ENCODE measurements at places on chromosomes 3 and 15.

GRCh38 chr3:8608041-8608790 lies 36.4 kb downstream of the SSUH2 start:
- no peak overlapping the region for H3K4me3 ChIP-seq
- no peak for DNase-seq
- no peaks in the 10 kb centered on the region for H3K27me3 ChIP-seq
- no peaks in the 10 kb centered on the region for H3K36me3 ChIP-seq

DNA sequence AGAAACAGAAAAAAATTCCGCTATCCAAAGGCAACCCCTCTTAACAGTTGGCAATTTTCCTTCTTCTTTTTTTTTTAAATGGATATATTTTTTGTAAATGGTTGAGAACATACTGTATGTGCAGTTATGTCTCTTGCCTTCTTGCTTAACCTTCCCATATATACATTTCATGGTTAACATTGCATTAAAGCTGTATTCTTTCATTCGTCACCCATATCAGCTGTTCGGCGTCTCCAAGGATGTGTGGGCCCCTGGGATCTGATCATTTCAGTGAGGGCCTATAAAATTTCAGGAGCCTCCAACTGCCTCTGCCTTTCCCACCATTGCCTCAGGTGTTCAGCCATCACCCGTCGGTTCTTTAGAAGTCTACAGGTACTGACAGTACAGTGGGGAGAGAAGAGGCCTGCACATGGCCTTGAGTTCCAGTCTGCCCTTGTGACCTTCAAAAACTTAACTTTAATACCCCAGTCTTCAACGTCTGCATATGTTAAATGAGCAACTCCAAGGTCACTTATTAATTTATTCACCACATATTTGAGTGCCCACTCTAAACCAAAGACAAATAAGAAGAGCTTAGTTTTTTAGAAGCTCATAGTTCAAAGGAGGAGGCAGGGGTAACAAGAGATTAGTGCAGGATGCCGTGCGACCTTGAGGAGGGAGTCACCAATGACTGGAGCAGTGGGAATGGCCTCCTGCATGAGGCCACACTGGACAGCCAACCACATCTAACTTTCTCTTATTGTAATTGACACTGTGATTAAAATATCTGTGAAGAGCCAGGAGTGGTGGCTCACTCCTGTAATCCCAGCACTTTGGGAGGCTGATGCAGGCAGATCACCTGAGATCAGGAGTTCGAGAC lies 6.9 kb downstream of the ST6GAL1 start:
- H3K27ac ChIP-seq, result no peak overlapping the region
- H3K27me3 ChIP-seq, result no peaks in the 10 kb centered on the region
- no peak overlapping the region for H3K4me3 ChIP-seq
- DNase-seq, result no peak
- peaks cover 29% of the 10 kb centered on the region for H3K36me3 ChIP-seq
- H3K4me1 ChIP-seq, result peaks cover 36% of the 10 kb centered on the region

DNA sequence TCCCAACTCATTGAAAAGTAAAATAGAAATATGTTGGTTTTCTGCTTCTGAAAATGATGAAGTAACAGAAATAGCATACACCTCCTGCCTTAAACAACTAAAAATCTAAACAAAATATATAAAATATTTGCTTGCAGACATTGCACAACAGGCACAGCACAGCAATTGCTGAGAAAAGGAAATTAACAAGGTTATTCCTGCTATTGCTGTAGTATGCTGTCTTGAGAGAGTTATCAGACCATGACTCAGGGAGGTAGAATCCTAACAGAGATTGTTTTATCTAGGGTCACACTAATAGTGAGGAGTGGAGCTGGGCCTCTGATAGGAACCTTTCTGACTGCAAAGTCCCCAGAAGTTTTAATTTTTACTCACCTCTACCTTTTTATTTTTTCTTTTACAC lies 72.6 kb downstream of the ZBTB20 start:
- no peak overlapping the region for H3K4me3 ChIP-seq
- H3K27me3 ChIP-seq, result no peaks in the 10 kb centered on the region
- H3K4me1 ChIP-seq, result peaks cover 38% of the 10 kb centered on the region
- H3K36me3 ChIP-seq, result peaks cover 12% of the 10 kb centered on the region
- no peak for DNase-seq

DNA sequence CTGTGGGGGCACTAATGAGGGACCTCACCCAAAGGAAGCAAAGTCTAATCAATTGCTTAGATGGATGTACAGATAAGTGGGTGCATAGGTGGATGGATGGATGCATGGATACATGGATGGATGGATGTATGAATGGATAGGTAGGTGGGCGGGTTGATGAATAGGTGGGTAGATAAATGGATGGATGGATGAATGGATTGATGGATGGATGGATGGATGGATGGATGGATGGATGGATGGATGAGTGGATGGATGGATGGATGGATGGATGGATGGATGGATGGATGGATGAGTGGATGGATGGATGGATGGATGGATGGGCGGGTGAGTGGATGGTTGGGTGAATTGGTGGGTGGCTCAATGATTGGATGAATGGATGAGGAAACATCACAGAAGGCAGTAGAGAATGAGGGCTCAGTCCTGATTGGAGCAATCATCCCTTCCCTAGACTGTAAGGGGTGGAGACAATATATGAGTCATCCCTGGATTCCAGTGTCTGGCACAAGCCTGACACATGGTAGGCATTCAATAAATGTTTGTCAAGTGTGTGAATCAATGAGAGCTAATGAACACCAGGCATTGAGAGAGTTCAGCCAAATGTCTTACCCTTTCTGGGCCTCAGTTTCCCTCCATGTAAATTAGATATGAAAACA lies 40.4 kb upstream of the PXYLP1 start:
- DNase-seq, result no peak
- no peak overlapping the region for H3K4me3 ChIP-seq
- no peaks in the 10 kb centered on the region for H3K36me3 ChIP-seq
- no peak overlapping the region for H3K27ac ChIP-seq
- H3K4me1 ChIP-seq, result peaks cover 9% of the 10 kb centered on the region

- no peak overlapping the region for H3K27ac ChIP-seq
- no peaks in the 10 kb centered on the region for H3K27me3 ChIP-seq
- H3K36me3 ChIP-seq, result peaks cover 22% of the 10 kb centered on the region
- no peak overlapping the region for H3K4me3 ChIP-seq
- no peak for DNase-seq
- H3K4me1 ChIP-seq, result no peaks in the 10 kb centered on the region
These were observed 200.5 kb downstream of the ITPR1 start for GRCh38 chr3:4693620-4694019.

DNA sequence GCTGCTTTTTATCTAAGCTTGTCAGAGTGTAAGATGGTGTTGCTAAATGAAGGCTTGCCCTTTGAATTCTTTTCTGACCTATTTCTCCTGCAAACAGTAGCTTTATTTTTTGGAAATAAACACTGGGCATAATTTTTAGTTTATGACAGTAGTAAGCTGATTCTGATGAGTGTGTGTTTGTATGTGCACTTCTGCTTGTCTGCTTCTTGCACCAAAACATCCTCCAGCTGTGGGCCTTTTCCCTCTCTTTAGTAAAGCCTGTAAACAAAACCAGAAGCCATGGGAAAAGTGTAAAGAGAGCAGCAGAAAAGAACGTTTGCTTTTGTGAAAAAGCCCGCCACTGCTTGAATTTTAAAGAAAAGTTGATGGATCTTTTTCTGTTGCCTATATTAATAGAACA lies 136.4 kb upstream of the IL12A start:
- H3K27me3 ChIP-seq, result peaks cover 24% of the 10 kb centered on the region
- H3K27ac ChIP-seq, result no peak overlapping the region
- H3K4me3 ChIP-seq, result no peak overlapping the region

DNA sequence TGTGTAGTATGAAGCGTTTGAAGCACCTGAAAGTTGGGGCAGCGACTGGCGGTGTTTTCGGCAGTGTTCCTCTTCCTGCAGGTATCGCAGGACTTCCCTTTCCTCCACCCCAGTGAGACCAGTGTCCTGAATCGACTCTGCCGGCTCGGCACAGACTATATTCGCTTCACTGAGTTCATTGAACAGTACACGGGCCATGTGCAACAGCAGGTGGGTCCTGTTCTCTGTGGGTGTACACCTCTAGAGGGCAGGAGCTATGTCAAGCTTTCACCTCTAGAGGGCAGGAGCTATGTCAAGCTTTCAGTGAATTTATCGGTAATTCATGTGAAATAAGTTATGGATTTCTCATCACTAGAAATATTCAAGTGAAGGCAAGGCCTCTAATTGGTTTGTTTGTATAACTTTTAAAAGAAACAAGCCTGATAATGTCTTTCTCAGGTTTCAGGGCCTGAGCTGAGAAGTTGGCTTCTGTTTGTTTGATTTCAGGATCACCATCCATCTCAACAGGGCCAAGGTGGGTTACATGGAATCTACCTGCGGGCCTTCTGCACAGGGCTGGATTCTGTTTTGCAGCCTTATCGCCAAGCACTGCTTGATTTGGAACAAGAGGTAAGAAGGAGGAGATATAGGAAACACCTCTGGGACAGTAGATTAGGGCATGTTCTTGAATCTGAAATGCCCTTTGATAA lies 5.3 kb downstream of the TUBGCP4 start:
- H3K27me3 ChIP-seq, result no peaks in the 10 kb centered on the region
- H3K4me3 ChIP-seq, result no peak overlapping the region
- H3K36me3 ChIP-seq, result peaks cover 36% of the 10 kb centered on the region
- H3K4me1 ChIP-seq, result peaks cover 20% of the 10 kb centered on the region
- peak; percentile 45 for DNase-seq
- H3K27ac ChIP-seq, result no peak overlapping the region

GRCh38 chr3:121835465-121835801 lies 424 bp downstream of the EAF2 start:
- H3K36me3 ChIP-seq, result peaks cover 31% of the 10 kb centered on the region
- H3K4me3 ChIP-seq, result peak overlapping the region; percentile 95
- no peaks in the 10 kb centered on the region for H3K27me3 ChIP-seq
- peak overlapping the region; percentile 88 for H3K27ac ChIP-seq
- H3K4me1 ChIP-seq, result peaks cover 36% of the 10 kb centered on the region

DNA sequence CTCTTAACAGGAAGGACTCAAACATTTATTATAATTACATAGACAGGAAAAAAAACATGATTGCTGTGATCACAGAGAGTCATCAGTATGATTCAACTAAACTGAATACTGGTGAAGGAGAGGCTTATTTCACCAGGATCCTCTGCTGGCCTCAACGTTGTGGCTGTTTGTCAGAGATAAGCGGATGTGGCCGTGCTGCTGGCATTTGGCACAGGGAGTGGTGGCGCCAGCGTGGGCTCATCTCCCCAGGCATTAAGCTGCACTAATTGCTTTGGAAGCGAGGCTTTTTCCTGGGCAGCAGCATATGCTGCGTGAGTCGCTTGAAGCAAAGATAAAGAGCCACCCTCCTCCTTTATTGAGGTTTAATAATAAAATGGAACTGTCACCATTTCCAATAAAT lies 306.7 kb downstream of the LRTM1 start:
- H3K4me3 ChIP-seq, result no peak overlapping the region
- H3K27me3 ChIP-seq, result no peaks in the 10 kb centered on the region
- no peak overlapping the region for H3K27ac ChIP-seq
- H3K4me1 ChIP-seq, result no peaks in the 10 kb centered on the region
- no peaks in the 10 kb centered on the region for H3K36me3 ChIP-seq

GRCh38 chr15:92801774-92802464 lies 98.2 kb upstream of the CHD2 start:
- H3K36me3 ChIP-seq, result peaks cover 2% of the 10 kb centered on the region
- peak; percentile 6 for DNase-seq
- peaks cover 34% of the 10 kb centered on the region for H3K4me1 ChIP-seq
- H3K27ac ChIP-seq, result peak overlapping the region; percentile 18
- no peaks in the 10 kb centered on the region for H3K27me3 ChIP-seq

GRCh38 chr3:31768479-31769125 lies 212.5 kb downstream of the OSBPL10 start:
- H3K4me1 ChIP-seq, result peaks cover 32% of the 10 kb centered on the region
- peak; percentile 84 for DNase-seq
- H3K27ac ChIP-seq, result no peak overlapping the region
- no peak overlapping the region for H3K4me3 ChIP-seq
- no peaks in the 10 kb centered on the region for H3K36me3 ChIP-seq

GRCh38 chr3:44184319-44184953 lies 57.2 kb upstream of the TOPAZ1 start:
- peak; percentile 8 for DNase-seq
- no peaks in the 10 kb centered on the region for H3K36me3 ChIP-seq
- H3K27ac ChIP-seq, result no peak overlapping the region

- no peaks in the 10 kb centered on the region for H3K36me3 ChIP-seq
- H3K4me1 ChIP-seq, result no peaks in the 10 kb centered on the region
- no peak for DNase-seq
- no peak overlapping the region for H3K27ac ChIP-seq
- peaks cover 2% of the 10 kb centered on the region for H3K27me3 ChIP-seq
- no peak overlapping the region for H3K4me3 ChIP-seq
These were observed 165.4 kb upstream of the ZPLD1 start for GRCh38 chr3:102269406-102269805.

DNA sequence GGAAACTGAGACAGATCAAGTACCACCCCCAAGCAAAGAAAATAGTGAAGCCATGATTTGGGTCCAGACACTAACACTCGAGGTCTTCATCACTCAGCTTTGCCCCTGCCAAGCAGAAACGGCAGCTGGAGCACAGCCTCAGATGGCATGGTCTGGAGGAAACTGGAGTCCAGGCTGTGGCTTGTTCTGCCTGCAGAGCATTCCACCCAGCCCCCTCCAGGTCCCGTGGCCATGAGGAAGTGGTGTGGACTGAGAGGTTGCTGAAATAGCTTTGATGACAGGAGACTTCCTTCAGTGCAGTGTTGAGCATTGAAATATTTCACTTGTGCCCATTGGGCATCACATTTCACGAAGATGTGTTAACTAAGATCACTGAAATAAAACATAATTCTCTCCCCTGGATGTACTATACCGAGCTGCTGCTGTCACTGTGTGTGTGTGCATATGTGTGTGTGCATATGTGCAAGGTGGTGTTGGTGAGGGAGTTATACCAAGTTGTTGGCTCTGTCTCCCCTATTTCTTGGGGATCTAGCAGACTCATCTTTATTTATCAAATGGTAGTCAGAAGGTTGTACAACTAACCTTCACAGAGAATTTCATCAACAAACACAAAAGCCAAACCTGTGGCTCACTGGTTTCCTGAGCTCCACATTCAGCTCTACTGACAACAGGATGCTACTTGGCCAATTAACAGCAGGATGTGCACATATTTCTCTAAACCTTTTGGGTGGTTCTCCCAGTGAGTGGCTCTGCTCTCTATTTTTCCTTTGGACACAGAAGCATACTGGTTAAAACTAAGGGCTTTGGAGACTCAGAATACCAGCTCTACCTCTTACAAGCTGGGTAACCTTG lies 660.1 kb upstream of the CFAP20DC start:
- H3K27me3 ChIP-seq, result no peaks in the 10 kb centered on the region
- H3K4me3 ChIP-seq, result no peak overlapping the region
- no peak overlapping the region for H3K27ac ChIP-seq

- no peak overlapping the region for H3K27ac ChIP-seq
- no peaks in the 10 kb centered on the region for H3K36me3 ChIP-seq
- peaks cover 4% of the 10 kb centered on the region for H3K4me1 ChIP-seq
- DNase-seq, result no peak
- no peaks in the 10 kb centered on the region for H3K27me3 ChIP-seq
These were observed 166.4 kb downstream of the SUCNR1 start for GRCh38 chr3:152039887-152040286.

DNA sequence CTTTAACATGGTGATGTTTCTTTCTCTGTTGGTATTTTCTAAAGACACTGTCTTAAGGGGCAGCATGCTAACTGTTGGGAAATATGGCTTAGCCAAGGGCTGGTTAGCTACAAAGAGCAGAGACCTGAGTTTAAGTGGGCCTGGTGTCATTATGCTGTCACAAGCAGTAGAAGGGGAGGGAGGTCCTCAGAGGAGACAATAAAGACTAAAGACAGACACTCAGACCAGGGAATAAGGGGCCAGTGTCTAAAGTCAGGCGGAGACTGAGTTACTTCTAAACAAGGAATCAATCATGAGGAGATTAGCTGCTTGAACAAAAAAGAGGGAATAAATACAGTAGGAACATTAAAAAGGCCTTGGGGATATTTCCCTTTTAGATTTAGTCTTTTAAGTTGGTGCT lies 142.7 kb upstream of the DPPA4 start:
- DNase-seq, result no peak
- peaks cover 2% of the 10 kb centered on the region for H3K27me3 ChIP-seq
- no peaks in the 10 kb centered on the region for H3K36me3 ChIP-seq

All from activated naive CD4-positive, alpha-beta T cell treated with anti-CD3 and anti-CD28 coated beads for 36 hours (primary cell).